Brain pericyte (primary cell): ENCODE measurements at places on chromosomes 12 and 14.

DNA sequence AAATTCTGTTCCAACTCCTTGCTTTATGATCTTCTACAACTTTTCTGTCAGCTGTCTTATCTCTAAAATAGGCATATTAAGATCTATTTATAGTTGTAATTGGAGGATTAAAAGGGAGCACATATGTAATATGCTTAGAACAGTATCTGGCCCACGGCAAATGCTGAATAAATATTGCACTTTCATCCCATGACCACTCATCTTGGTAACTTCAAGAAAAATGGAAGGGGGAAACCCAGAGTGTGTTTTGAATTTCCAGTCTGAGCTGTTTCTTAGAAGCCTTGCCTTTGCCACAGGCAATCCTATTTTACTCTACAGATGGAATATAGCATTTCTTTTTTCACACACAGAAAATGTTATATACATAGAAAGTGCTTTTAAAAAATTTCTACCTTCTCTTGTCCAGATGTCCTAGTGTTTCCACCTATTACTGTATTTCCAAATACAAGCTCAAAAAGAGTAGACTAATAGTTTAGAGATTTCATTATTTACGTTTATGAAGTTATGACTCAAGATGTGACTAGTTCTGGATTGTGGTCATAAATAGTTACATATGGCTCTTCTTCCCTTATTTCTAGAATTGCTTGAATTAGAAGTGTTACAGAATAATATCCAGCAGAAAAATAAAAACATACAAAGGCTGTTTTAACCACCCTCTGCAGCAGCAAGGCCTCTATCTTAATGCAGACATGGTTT, 6.2 kb upstream of the STXBP6 start:
- no peak for DNase-seq

DNA sequence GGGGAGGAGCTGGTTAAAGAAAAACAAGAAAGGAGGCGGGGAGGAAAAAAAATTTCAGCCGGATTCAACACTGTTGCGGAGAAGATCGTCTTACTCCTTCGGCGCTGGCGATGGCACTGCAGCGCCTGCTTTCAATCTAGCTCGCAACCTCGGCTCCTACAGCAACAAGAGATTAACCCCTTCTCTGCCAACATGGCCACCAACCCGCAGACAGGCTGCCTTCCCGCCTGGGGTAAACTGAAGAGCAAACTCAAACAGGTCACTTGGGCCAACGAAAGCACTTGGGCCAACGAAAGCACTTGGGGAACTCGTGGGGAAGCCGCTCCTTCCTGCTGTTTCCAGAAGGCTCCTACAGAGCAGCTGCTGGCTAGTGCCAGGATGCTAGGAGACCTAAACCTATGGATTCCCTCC, 73.7 kb downstream of the CIT start:
- DNase-seq = peak; percentile 36

DNA sequence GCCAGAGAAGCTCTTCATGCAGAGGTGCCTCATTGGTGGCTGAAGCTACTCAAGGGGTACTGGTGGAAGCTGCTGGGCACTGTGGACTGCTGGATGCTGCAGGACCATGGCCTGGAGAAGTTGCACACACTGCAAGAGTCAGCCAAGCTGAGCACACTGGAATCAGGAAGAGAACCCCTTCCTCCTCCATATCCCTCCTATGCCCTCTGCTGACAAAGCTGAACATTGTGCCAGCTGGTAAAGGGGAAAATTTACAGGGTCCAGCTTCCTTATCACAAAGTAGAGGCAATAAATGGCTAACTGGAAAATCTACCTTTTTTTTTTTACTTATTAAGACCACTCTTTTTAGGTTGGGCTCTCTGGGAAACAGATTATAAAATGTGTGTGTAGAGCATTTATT, 6.5 kb downstream of the CCDC175 start:
- DNase-seq = no peak

DNA sequence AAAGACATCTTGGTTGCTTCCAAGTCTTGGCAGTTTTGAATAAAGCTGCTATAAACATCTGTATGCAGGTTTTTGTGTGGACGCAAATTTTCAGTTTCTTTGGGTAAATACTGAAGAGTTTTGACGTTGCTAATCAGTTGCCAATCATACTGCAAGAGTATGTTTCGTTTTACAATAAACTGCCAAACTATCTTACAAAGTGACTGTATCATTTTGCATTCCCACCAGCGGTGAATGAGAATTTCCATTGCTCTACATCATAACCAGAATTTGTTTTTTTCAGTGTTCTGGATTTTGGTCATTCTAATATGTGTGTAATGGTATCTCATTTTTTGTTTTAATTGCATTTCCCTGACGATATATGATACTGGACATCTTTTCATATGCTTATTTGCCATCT, 190.8 kb upstream of the PARP11 start:
- no peak for DNase-seq

- no peak for DNase-seq
These were observed 86.3 kb upstream of the AMN1 start for GRCh38 chr12:31815096-31815495.
